Inflammatory macrophage (primary cell): ENCODE measurements at places on chromosomes 3 and 15.

- peak; percentile 8 for DNase-seq
Observed at GRCh38 chr3:88057630-88058305, 1.0 kb downstream of the CGGBP1 start.

- no peak for DNase-seq
Observed at GRCh38 chr3:65081536-65081935, 393.7 kb upstream of the ADAMTS9 start.

DNA sequence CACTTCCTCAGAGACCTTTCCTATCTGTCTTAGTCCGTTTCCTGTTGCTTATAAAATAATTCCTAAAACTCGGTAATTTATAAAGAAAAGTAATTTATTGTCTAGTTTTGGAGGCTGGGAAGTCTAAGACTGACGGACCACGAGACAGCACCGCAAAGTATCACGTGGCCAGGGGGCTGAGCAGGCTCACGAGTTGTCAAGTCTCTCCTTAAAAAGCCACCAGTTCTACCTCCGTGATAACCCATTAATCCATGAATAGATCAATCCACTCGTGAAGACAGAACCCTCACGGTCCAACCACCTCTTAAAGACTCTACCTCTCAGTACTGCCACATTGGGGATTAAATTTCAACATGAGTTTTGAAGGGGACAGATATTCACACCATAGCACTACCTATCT, 821 bp downstream of the LINS1 start:
- peak; percentile 56 for DNase-seq

GRCh38 chr15:42544853-42545629, 3.6 kb downstream of the LRRC57 start:
- DNase-seq: peak; percentile 57

- no peak for DNase-seq
Observed at GRCh38 chr3:38573556-38573955, 75.9 kb downstream of the SCN5A start.

DNA sequence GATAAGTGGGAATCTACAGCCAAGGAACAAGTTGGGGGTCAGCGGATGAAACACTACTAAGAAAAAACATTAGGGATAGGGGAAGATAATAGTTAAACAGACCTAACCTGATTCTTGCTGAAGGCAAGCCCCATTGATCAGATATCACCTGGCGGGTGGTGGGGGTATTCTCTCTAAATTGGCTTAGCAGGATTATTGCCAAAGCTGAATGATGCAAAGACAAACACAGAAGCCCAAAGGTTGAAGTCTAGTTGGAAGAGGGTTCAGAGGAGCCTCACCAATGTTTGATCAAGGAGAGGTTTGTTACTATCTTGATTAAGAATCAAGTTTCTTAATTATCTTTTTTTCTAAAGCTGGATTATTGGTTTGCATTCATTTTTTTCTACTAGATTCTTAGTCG, 371.9 kb upstream of the CNTN4 start:
- no peak for DNase-seq

GRCh38 chr3:66747696-66748095, 246.9 kb upstream of the LRIG1 start:
- DNase-seq: no peak

GRCh38 chr3:138063416-138063815, 52.0 kb downstream of the DZIP1L start:
- DNase-seq: no peak

DNA sequence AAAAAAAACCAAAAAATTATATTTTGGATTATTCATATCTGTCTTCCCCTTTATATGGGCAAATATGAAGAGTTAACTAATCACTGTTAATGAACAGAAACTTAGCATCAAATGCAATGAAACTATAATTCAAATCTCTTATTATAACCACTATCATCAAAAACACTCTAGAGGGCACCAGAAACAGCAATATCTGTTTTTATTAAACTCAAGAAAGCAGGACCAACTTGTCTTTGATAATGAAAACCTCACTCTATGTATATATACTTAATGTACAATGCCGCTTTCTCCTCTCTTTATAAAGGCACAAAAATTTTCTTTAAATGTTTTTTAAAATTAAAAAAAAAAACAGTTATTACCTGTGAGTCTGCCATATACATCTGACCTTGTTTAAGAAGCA, 92.7 kb downstream of the UACA start:
- DNase-seq: no peak

- no peak for DNase-seq
Observed at GRCh38 chr3:13623101-13623654, 74.3 kb downstream of the FBLN2 start.

GRCh38 chr3:64936556-64936955, 248.8 kb upstream of the ADAMTS9 start:
- DNase-seq: no peak

DNA sequence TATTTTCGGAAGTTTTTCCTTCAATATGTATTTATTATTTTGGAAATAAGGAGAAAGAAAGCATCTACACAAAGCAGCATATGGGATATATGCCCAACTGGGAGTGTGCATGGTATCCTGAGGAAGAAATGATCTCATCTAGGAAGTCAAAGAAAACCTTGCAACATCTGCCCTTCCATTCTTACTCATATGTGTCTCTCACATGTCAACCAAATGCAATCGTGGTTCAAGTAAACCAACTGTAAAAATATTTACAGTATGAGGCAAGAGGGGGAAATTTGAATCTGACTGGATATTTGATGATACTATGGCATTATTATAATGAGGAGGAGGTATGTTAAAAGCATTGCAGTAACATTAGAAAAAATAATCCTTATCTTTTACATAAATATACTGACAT, 3.2 kb upstream of the SCG3 start:
- peak; percentile 86 for DNase-seq

GRCh38 chr3:133384331-133385027, 15.4 kb upstream of the BFSP2 start:
- DNase-seq: peak; percentile 18

GRCh38 chr15:79834495-79834894, 62.3 kb downstream of the MTHFS start:
- DNase-seq: peak; percentile 14

GRCh38 chr3:169562988-169563774, 100.3 kb downstream of the MECOM start:
- no peak for DNase-seq

DNA sequence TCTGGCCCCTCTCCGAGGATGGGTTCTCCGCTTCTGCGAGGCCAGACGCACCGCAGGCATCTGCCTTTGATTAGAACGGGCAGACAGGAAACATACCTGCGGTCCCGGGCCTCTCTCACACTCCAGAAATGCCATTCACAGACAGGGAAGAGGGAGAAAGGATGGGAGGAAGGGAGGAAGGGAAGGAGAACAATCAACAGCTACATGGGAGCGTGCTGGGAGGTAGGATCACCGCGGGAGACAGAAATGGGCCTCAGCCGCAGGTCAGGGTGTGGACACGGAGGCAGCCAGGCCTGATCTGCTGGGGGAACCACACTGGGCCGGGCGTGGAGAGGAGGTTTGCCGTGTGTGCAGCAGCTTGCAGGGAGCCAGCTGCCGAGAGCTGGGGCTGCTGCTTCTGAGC, 90.7 kb upstream of the RGMA start:
- DNase-seq: no peak

- no peak for DNase-seq
Observed at GRCh38 chr3:95120921-95121320, 1058.1 kb downstream of the NSUN3 start.

DNA sequence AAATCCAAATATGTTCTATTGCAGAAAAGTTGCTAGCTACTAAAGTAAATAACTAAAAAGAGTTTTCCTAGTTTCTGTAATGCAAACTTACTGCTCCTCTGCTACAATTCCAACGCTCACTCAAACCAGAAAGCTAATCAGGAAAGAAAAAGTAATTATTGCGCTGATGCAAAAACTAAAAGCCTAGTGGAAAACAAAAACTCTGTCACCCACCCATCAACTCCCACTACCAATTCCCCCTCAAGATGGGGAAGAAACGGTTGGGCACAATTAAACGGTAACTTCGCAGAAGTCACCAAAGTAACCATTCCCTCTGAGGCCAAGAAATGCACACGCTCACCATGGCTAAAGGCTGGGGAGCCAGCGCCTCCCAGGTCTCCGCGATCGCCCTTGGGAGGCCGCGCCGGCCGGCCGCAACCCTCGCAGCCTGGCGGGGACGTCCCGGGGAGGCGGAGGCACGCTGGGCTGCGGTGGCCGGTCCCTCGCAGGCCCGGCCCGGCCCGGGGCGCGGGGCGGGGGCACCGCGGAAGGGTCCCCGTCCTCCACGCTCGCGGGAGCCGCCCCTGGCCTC, 684 bp downstream of the SLTM start:
- peak; percentile 35 for DNase-seq

DNA sequence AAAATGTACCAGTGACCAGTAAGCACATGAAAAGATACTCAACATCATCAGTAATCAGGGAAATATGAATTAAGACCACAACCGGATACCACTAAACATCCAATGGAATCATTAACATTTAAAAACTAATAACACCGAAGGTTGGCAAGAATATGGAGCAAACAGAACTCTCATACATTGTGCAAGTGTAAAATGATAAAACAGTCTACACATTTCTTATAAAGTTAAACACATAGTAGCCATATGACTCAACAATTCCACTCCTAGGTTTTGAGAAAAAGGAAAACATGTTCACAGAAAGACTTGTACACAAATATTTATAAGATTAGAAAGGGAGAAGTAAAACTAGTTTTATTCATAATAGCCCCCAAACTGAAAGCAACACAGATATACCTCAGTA, 60.3 kb upstream of the SLCO2A1 start:
- no peak for DNase-seq

- no peak for DNase-seq
Observed at GRCh38 chr15:57554063-57554811, 37.5 kb upstream of the MYZAP start.

DNA sequence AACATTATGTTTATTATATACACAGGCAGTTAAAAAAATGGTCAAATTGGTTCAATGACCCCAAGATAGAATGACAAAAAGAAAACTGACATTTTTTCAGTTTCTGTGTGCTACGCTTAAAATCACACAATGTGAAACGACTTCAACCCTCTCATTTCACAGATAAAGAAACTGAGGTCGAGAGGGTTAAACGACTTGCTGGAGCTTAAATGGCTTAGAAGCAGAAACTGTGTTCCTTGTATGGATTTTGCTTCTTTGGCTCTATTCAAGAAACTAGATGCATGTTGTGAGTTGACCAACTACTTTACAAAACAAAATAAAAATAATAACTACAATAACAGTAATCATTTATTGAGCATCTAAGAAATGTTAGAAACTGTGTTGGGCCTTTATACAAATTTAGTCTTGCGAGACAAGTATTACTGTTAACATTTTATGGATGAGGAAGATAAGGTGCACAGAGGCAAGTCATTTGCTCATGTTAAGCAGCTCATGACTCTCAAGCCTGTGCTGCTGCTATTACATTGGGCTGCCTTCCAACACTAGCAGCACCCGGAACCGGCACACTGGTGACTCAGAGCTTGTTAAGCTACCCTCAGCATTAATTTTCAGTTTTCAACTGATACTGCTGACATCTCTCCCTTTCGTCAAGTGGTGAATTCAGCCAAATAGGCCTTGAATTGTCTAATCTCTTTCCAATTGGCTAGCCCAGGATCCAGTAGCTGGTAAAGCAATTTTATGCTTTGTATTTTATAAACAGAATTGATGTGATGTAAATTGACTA, 487.6 kb downstream of the NAALADL2 start:
- DNase-seq: no peak
